Posterior vena cava (tissue), 2 donors: ENCODE measurements at places on chromosomes 2 and 18. TPM values are rescaled to one million over a fixed set of nuclear protein-coding genes. Genes with fewer than 3 reads are reported as not detected.
A peak's percentile ranks its signal among the peaks of the same experiment; 100 is the strongest.

Gene LIMS4
- total RNA-seq = 8.2 TPM

Gene AQP12A
- not detected for total RNA-seq

DNA sequence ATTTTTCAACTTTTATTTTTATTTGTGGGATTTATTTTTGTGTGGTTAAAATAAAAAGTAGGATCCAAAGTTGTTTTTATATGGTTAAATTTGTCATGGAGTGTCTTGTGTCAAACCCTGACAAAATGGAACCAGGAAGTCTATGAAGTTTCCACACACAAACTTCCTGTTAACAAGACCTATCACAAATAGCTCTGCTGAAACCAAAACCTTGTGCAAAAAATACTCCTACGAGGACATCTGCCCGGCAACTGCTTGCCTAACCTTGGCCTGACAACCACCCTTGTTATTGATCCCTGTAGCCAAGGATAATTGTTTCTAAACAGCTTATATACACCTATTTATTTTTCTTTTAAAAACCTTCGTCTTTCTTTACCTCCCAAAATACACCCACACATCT lies 389.6 kb downstream of the TRIB2 start:
- DNase-seq = no peak

DNA sequence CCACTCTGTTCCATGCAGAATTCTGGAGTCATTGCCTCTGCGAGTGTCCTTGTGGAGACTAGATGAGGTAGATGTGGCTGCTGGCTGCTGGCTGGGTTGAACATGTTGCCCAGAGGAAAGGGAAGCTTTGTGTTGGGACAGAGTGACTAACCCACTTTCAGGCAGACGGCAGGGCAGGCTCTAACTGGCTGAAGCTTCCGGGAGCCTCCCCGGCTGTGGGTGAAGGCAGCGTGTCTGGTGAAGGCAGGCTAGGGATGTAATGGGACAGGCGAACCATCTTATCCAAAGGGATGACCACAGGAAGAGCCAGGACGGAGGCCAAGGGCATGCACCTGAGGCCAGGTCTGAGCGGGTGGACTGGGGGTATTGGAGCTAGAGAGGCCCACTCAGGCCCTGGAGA lies 16.0 kb downstream of the ASPRV1 start:
- peak; percentile 85 for DNase-seq
